ENCODE measurements at places on chromosomes 13 and 19.

GRCh38 chr19:8304841-8305621, 3.1 kb downstream of the CD320 start:
- no peak for DNase-seq

DNA sequence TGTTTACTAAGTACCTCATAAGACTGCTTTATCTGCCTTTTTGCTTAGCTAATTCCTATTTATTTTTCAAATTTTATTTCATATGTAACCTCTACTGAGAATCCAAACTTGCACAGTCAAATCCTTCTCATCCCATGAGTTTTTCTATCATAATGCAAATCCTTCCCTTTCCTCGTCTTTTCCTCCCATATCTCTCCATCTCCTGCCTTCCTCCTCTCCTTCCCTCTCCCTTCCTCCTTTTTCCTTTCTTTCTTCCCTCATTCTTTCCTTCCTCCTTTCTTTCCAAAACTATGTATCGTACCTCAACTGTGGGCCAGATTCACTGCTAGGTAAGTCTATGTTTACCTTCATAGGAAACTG, 201.4 kb upstream of the TMTC4 start:
- no peak for DNase-seq

- DNase-seq: no peak
Measured at GRCh38 chr13:52882785-52883184, 34.3 kb upstream of the PCDH8 start.

DNA sequence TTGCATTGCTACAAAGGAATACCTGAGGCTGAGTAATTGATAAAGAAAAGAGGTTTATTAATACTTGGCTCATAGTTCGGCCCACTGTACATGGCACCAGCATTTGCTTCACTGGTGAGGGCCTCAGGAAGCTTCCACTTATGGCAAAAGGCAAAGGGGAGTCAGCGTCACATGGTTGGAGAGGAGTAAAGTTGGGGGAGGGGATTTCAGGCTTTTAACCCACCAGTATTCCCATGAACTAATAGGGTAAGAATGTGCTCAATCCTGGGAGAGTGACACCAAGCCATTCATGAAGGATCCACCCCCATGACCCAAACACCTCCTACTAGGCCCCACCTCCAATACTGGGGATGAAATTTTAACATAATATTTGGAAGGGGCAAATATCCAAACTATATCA, 82.5 kb upstream of the MYCBP2 start:
- no peak for DNase-seq

- DNase-seq: peak; percentile 8
Measured at GRCh38 chr19:43545981-43546380, 13.0 kb downstream of the ZNF575 start.

- no peak for DNase-seq
Measured at GRCh38 chr13:51432576-51432975, 20.3 kb downstream of the INTS6 start.

DNA sequence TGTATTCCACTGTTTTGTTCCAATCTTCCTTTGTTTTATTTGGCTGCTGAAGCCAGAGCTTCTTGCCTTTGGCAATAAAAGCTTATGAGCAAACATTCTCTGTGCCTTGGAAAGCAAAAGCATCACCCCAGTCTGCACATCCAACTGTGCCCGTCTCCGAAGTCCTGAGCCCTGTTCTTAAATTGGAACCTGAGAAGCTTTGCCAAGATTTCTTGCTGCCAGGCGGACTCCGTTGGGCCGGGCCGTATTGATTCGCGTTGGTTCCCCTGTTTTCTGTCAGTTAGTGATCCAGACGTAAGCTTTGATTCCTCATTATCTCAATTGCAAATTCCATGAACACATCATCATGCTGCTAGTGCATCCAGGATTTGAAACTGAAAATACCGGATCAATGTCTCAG, 793.0 kb downstream of the OLFM4 start:
- DNase-seq: peak; percentile 7

GRCh38 chr19:15099017-15099582, 8.1 kb upstream of the SYDE1 start:
- no peak for DNase-seq

- DNase-seq: no peak
Measured at GRCh38 chr19:51822946-51823345, 28.0 kb downstream of the FPR3 start.

- no peak for DNase-seq
Measured at GRCh38 chr13:97946951-97947588, 6.4 kb upstream of the IPO5 start.

DNA sequence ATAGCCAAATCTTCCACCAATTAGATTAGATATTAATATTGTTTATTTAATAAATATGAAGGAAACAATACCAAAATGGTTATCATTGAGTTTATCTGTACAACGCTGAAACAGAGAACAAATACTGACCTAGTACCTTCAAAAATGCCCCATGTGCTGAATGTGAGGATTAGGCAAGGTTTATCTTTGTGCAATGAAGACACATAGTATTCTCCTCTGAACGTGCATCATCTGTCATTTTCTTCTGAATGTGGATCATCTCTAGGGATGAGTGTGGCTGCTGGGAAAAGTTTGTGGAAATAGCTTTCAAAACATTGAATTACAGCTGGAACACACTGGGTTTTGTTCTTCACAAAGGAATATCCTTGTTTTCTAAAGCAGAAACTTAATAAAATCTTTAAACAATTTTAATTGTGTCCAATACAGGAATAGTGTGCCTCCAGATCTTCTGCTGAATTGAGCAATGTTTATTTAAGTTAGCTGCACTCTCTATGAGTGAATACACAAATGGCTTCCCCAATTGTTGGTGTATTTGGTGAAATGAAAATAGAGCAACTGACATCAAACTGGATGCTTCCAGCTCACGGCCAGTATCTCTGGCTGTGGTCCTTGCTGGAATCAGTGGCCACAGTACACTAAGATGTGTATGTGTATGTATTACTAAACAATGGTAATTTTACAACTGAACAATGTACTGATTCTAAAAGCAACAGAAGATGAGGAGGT, 6.7 kb downstream of the COL4A1 start:
- no peak for DNase-seq

DNA sequence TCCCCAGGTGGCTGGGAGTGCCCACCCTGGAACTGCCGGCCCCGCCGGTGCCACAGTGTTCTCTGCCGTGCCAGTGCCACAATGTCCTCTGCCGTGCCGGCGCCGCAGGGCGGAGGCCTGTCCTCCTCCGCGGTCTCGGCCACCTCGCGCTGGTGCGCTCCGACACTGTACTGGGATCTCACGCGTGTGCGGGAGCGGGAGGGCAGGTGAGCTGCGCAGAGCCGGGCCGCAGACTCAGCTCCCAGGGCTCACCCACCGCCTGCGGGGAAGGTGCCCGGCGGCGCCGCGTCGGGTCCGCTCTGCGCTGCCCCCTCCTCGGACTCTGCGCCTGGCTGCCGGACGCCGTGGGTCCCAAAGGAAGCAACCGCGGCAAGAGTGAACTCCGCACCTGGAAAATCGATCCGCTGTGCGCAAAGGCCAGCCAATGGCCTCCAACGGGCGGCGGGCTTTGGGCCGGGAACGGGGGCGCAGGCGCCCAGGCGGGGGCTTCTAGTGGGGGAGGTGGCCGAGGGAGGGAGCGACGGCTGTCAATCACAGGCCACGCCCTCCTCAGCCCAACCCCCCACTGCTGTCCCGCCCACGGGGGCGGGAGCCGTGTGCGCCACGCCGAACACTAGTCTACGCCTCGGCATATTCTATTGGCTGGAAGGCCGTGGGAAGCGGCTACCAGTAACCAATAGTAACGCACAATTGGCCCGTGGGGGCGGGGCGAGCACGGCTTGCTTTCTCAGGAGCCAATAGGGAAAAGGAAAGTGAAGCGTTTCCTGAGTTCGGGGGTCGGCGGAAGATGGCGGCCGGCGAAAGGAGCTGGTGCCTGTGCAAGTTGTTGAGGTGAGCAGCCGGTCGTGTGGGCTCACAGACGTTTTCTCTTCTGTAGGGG, at the start of gene ALG11:
ALG11 (plus strand) TSS at position 767 of the 880 bp plus-strand sequence; CDS start at position 788, 21 bp downstream.
- DNase-seq: peak; percentile 99

DNA sequence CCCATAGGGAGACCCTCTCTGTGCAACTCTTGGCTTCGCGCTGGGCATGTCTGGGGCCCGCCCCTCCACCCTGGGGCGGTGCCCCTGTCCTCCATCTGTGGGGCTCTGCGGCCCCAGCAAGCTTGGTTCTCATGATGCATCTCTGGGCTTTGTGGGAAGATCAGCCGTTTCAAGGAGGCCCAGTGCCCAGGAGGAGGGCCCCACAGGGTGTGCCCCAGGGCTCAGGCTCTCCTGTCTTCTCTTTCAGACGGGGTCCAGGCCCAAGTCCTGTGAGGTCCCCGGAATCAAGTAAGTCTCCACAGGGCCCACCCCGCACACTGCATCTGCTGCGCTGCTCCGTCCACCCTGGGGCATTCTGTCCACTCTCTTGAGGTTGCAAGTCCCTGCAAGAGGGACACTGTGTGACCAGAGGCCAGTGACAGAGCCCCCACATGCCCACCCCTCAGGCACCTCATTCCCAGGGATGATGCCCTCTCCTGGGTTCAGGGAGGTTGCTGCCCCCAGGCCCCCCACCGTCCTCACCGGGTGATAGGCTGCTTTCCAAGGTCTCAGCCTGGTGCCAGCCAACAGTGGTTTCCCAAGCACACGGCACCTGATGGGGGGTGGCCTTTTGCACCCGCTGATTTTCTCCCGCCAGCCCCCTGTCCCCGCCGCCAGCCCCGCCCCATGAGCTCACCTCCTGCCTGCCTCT, 31.7 kb downstream of the COMP start:
- DNase-seq: no peak

DNA sequence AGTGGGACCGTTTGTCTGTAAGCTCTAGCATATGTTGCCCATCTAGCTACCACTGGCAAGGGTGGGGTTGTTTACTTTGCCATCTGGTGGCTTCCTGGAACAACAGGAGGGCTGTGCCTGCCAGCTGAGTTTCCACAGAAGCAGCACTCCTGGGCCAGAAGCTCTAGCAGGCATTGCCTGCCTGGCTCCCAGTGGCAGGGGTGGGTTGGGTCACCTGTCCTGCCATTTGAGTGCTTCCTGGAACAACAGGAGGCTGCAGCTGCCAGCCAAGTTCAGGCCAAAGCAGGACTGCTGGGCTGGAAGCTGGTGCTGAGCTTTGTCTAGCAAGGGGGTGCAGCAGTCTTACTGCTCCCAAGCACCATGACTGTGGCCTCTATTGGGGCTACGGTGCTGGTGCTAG, 239.7 kb downstream of the MTUS2 start:
- DNase-seq: no peak

GRCh38 chr13:21059641-21060337, 1.6 kb downstream of the LATS2 start:
- DNase-seq: no peak

GRCh38 chr13:79782541-79783205, 301.7 kb downstream of the NDFIP2 start:
- peak; percentile 44 for DNase-seq

- DNase-seq: no peak
Measured at GRCh38 chr19:55209693-55210472, 582 bp upstream of the PTPRH start.

DNA sequence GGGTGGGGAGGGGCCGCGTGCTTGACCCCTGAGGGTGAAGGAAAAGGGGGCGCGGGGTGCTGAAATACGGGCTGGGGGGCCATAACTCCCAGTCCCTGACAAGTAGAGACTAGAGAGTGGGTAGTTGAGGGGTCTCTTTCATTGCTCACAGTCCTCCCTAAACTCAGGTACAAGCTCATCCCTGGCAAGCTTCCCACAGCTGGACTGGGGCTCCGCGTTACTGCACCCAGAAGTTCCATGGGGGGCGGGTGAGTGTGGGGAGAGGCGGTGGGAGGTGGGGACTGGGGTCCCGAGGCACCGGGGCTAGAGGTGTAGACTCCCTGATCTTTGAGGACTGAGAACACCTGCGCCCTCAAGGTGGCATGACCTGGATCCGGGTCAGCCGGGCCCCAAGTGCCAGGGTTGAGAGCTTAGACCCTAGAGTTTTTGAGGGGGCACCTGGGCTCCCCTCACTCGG, 1.3 kb downstream of the ETV2 start:
- no peak for DNase-seq

DNA sequence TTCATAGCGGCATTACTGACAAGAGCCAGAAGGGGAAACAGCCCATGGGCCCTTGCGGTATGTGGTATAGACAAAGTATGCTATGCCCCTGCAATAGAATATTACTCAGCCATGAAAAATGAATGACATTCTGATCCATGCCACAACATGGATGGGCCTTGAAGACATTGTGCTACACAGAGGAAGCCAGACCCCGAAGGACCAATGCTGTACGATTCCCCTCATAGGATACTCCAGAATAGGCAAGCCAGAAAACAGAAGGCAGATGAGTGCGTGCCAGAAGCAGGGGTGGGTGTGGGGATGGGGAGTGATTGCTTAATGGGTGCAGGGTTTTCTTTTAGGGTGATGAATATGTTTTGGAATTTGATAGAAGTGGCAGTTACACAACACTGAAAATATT, 342.0 kb downstream of the TEX29 start:
- DNase-seq: no peak

DNA sequence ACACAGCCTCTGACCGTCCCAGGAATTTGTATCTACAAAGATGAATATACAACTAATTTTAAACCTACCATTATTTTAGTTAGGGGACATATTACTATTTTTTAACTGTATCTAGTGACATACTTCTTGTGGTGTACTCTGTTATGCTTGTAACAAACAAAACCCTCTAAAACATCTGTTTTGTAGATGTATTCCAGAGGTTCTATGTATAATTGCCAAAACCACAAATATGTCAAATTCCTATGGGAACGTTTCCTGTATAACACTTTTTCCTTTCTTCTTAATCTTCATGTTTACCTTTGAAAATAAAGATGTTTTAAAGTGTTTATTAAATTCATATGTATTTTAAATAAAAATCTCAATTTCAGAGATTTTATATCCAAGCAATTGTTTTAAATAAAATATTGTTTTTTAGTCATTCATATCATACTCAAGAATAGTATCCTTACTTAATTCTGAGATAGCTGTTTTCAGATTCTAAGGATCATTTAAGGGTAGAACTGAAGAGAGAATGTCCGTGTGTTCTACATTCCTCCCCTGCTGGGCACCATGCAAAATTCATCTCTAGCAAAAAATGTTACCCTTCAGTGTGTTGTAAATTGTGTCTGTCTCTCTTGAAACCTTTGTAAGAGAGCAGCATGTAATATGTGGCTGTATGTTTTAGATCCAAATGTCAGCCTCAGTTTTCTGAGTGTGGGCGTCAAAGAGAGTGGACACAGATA, 1327.7 kb downstream of the EFNB2 start:
- no peak for DNase-seq

DNA sequence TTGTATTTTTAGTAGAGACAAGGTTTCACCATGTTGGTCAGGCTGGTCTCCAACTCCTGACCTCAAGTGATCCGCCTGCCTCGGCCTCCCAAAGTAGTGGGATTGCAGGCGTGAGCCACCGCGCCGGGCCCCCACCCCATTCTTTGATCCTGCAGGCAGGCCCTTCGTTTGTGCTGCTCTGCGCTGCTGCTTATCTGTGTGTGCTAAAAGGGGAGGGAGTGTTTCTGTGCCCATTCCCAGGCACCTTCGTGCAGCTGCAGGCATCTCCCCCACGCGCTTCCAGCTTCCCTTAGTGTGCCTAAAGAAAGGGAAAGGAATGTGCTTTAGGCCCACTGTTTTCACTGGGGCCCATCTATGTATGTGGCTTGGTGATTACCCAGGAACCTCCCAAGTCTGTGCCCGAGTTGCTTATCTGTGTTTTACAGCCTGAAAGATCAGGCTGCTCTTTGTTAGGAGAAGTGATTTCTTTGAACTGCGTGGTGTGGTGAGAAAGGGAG, 27.2 kb downstream of the EPN1 start:
- no peak for DNase-seq

Data from hypothalamus (tissue), 51 donors.